ENCODE measurements at places on chromosomes 5 and 9.

DNA sequence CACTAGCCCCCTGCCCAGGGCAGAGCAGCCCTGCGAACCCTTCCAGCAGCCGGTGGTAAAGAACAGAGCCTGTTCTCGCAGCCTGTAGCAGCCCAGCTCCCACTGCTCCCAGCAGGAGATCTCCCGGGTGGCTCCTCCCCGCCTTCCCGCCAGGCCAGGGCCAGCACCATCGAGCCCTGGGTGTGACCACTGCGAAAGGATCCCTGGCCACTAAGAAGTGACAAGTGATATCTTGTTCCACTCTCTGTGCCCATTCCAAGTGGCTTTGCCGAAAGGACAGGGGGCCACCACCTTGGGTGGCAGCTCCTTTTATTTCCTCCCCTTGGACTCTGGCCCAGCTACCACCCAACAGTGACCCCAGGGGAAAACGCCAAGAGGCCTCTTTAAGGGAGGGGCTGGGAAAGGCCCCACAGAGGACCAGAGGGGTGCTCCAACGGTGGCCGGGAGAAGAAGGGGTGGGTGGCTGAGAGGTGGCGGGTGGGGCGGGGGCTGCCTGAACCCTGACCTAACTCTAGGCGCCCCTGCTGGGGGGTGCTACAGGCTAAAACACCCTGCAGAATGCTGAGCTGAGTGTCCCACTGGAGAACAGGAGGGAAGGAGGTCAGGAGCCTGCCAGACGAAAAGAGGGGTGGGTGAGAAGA, 1.6 kb downstream of the NACC2 start:
- no peak for DNase-seq

GRCh38 chr5:11672385-11673085, 231.7 kb downstream of the CTNND2 start:
- no peak for DNase-seq

DNA sequence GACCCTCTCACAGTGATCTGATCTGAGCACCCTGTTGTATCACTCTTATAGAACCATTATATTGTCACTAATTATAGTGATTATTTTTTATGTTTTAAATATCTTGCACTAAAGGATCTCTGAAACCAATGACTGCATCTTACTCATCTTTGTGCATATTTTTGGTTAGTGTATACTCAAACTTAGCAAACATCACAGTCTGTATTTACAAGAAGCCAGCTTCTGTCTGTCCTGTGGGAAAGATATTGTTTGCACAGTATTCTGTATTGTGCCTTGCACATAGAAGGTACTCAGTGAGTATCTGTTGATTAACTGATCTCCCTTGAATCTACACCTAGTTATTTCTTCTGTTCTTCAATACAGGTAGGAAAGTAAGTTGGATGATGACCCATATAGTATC, 131.5 kb downstream of the PAM start:
- DNase-seq = no peak

- DNase-seq = no peak
These were observed 126.8 kb upstream of the PCA3 start for GRCh38 chr9:76637416-76637815.

DNA sequence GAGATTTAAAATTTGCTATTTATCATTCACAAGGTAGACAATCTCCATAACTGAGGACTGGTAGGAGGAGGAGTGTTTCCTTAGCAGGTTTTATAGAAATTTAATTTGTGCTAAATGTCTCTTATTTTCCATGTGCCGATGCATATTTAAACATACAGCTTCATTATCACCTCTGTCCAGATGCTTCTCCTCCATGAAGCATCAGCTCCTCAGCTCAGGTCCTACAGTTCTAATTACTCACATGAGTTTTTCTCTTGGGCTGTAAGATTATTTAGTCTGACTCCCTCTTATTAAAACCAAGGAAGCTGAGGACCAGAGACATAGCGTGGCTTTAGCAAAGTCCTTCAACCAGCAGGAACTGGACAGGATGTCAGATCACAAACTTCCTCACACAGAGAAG, 300.2 kb upstream of the PANK3 start:
- DNase-seq = no peak

GRCh38 chr5:13439430-13439829, 505.1 kb downstream of the DNAH5 start:
- no peak for DNase-seq

DNA sequence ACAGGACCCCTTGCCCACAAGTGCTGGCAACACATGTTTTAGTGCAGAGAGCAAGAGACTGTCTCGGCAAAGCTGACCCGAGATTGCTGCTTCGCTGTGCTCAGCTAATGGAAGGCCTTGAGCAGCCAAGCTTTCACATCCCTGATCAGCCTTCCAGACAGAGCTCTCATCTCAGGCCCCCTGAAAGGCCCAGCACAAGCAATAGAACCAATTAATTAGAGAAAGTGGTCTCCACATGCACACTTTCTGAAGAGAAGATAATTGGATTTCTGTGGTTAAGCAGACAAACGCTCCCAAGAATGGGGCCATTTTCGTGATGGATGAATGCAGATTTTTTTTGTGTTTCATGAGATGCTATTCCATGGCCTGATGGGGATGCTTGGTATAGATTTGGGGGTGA, 174.9 kb downstream of the NSG2 start:
- no peak for DNase-seq

DNA sequence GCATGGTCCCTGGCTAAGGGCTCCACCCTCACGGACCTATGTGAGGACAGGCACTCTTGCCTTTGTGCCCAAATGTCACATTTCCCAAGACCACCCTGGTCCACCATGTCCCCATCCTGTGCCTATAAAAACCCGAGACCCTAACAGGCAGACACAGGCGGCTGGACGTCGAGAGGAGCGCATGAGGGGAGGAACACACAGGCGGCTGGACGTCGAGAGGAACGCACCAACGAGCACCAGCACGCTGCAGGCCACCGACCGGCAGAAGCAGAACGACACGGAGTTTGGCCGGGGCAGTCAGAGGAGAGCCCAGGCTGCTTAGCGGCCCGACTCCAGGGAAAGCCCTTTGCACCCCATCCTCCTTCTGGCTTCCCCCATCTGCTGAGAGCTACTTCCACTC, 119.9 kb downstream of the ADAMTS2 start:
- no peak for DNase-seq

GRCh38 chr9:135926402-135927194, 19.3 kb upstream of the CAMSAP1 start:
- no peak for DNase-seq

DNA sequence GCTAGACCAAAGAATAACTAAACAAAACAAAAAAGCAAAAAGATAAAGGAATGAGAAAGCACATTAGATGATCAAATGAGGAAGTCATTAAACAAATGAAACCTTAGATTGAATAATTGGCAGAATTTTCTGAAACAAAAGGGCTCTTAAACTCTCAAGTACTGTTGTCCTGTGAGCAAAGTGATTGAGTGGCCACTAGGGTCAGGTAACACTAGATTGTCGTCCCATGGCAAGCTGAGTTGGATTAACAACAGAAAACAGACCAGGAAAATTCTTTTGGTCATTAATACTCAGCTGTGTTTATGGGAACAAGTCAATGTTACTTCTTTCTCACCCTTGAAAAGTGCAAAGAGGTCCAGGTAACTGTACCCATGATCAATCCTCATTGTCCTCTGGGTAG, 81.6 kb upstream of the MRPS30 start:
- no peak for DNase-seq

DNA sequence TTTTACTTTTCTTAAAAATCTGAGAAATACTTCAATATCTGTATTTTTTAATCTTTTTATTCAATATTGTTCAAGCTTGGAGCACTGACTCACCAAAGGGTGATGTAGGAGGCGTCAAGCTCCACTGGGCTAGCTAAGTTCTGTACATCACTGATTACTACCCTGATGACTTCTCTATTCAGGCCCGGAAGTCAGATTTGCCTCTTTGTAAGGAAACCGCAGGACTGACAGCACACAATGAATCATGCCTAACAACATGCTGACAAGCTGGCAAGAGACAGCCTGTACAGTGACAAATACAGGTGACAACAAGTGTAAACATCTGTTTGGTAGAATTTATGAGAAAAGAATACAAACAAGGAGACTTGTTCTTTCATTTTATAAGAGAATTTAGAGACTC, 627.9 kb upstream of the RORB start:
- no peak for DNase-seq

GRCh38 chr9:69877852-69878514, 57.4 kb downstream of the CFAP95 start:
- no peak for DNase-seq

- DNase-seq = no peak
These were observed 159.4 kb downstream of the CEMIP2 start for GRCh38 chr9:71608825-71609447.

GRCh38 chr9:8653855-8654254, 854.3 kb upstream of the DMAC1 start:
- no peak for DNase-seq

- no peak for DNase-seq
These were observed 129.0 kb upstream of the HMHB1 start for GRCh38 chr5:143682929-143683386.

DNA sequence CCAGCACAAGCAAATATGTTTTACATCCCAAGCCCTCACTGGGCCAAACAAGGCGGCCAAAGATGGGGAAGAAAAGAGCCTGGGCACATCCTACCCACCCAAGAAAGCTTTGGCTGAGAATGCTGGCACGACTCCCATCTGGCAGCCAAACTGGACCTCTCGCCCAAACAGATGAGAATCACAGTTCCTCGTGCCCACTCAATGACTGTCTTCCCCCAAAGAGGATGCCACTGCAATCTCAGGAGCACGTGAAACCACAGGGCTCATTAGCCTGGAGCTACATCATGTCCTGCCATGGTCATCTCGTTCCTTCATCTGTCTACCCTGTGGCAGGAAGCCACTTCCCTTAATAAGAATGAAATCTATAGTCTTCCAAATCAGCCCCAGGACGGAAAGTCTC, 536.8 kb downstream of the BNC2 start:
- no peak for DNase-seq

DNA sequence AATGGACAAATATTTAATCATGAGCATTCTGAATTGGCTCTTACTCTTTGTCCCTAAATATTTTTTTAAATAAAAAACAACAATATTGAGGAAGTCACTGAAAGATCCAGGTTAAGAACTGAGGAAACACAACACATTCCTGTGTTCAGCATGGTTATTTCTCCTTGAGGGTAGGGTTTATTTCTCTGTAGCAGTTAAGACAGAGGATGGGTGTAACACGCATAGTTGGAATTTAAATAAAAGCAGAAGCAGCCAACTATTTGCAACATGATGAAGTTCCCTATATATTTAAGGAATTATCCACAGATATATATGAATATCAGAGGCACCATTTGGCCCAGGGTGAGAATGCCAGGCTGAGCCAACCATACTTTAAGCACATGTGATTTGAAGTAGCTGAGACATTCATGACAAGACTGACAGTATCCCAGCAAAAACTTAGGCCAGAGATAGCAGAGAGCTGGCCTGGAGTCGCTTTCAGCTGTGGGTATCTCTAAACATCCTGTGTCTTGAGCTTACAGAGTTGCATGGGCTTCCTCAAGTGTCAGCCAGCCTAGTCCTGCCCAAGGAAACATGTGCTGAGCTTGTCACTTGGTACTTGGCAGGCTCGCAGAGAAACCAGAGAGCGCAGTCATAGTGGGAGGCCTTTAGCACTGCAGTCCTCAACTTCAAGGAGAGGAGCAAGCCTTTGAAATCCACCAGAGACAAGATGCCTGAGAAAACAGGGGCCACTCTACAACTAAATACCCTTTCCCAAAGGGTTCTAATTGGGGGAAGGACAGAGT, 43.6 kb downstream of the SEMA5A start:
- no peak for DNase-seq

- DNase-seq = no peak
These were observed 52.7 kb upstream of the NR5A1 start for GRCh38 chr9:124559871-124560270.

GRCh38 chr5:43036409-43036808, 3.7 kb downstream of the ANXA2R start:
- DNase-seq = no peak

DNA sequence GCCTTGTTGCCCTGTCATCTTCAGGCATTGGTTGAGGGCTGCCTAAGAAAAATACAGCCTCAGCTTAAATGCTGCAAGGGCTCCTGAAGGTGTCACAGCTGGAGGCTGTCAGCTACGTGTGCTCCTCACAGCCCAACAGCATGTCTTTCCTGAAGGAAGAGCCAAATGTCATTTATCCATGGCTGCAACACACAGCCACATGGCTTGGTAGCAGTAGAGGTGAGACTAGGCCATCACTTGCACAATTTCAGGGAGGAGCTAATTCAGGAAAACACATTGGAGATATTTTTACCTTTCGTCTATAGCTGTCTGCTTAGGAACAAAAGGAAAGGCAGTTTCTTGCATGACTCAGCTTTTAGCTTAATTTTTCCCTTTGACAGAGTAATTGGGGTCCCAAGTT, 260.7 kb downstream of the SYK start:
- no peak for DNase-seq

DNA sequence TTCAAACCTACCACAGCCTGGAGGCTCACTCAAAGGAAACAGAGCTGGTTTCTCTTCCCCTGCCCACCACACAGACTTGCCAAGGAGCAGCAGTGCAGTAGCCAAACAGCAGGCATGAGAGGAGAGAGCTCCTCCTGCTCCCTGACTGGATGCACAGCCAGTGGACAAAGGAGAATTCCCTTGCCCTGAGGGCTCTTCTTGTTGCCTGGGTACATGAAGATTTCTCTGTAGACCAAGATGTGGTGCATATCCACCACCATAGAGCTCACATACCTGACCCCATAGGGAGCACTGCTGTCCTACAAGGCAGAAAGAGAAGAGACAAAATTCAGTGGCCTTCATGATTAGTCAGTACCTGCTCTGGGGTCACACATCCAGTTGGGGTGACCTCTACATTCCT, 56.3 kb upstream of the SPATA31E1 start:
- no peak for DNase-seq

GRCh38 chr9:135992486-135993408, 31.6 kb upstream of the UBAC1 start:
- peak; percentile 75 for DNase-seq

- DNase-seq = no peak
These were observed 85.0 kb upstream of the COL5A1 start for GRCh38 chr9:134556531-134557068.

DNA sequence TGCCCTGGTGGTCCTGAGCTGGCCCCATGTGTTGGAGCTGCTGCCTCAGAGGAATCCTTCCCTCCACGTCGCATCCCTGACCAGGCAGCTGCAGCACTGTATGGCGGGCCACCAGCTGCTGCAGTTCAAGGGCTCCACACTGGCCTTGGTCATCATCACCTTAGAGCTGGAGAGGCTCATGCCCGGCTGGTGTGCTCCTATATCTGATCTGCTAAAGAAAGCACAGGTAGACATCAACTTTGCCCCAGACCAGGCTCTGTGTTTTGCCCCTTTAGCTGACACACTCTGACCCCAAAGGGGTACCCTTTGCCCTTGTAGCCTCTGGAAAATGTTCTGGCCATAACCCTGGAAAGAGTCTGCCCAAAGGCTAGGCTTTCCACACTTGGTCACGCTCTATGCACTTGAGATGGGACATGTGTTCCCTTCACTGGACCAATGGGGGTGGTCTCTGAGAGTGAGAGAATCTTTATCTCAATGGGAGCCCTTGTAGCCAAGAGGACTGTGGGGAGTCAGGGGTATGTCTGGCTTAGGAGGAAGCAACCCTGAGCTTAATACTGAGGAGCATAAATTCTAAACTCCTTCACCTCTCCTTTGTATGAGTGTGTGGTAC, 4.8 kb downstream of the CCNI2 start:
- no peak for DNase-seq
